AG10803 (cell line): ENCODE measurements at places on chromosomes 12 and 14.

DNA sequence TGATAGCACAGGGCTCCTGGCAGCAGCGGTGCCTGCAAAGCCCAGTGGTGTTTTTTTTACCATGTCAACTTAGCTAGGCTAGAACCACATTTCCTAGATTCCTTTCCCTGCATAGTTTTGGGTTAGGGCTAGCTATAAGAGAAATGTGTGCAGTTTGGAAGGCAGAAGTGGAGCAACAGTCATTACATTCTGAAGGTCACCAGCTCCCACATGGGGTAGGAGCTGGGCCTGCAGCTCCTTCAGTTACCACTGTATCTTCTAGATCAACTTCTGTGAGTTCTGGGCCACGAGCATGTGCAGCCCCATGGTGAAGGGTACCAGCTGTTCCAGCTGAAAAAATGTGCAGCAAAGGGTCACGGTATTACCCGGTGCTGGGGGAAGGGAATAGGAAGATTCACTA is 2.3 kb upstream of the SLC25A3 start:
- DNase-seq = peak; percentile 46

GRCh38 chr14:70086685-70087379 is 101.9 kb downstream of the SLC8A3 start:
- DNase-seq = peak; percentile 47

- DNase-seq = no peak
Observed at GRCh38 chr12:45353944-45354343, 138.0 kb downstream of the ANO6 start.

- DNase-seq = no peak
Observed at GRCh38 chr12:120933786-120934185, 29.6 kb upstream of the SPPL3 start.

GRCh38 chr14:52356025-52356424 is 41.9 kb downstream of the PTGER2 start:
- no peak for DNase-seq
